CD4-positive, alpha-beta T cell treated with Interleukin-6 at 100 ng/mL for 8 hours (primary cell): ENCODE measurements at places on chromosomes 13 and 19.

DNA sequence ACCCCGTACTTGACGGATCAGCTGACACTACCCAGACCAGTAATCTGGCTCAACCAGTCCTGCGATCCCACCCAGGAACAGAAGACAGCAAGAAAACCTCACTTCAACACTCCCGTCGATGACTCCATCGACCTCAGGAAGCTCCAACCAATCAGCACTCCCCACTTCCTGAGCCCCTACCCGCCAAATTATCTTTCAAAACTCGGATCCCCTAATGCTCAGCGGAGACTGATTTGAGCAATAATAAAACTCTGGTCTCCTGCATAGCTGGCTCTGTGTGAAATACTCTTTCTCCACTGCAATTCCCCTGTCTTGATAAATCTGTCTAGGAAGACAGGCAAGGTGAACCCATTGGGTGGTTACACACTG, 1.2 kb downstream of the LSM4 start:
- peak; percentile 24 for DNase-seq

- DNase-seq: no peak
Measured at GRCh38 chr19:52221831-52222375, 32.1 kb downstream of the PPP2R1A start.

DNA sequence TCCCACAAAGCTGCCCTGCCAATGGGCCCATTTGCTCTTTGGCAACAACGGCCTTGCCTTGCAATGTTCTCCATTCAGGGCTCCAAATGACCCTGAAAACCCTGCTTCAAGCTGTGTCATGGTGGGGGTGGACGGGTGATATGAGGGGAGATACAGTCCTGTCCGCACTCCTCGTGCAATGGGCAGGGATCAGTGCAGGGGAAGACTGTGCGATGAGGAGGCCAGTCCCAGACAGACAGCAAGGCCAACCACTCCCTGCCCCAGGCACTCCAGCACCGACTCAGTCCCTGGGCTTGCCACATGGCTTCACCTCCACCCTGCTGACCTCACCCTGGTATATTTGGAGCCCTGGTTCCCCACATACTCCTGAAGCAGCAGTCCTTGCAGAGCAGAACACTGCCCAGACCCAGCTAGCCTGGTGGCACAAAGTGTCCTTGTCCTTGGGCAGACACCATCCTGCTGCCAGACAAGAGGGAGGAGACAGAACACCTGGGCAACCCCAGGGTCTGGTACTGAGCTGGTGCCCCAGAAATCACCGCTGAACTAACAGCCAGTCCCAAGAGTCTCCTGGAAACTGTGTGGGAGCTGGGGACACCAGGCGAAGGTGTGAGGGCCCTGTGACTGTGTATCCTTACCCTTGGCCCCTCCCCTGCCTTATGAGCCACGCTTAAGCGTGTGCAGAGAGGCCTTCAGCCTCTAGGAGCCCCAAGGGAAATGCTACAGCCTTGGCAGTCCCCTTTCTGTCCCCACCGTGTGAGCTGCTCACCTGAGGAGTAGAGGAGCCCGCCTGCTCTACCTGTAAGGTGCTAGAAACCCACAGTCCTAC, 9.1 kb upstream of the SLC35E1 start:
- DNase-seq: no peak

- no peak for DNase-seq
Measured at GRCh38 chr19:17751912-17752273, 616 bp downstream of the FCHO1 start.

DNA sequence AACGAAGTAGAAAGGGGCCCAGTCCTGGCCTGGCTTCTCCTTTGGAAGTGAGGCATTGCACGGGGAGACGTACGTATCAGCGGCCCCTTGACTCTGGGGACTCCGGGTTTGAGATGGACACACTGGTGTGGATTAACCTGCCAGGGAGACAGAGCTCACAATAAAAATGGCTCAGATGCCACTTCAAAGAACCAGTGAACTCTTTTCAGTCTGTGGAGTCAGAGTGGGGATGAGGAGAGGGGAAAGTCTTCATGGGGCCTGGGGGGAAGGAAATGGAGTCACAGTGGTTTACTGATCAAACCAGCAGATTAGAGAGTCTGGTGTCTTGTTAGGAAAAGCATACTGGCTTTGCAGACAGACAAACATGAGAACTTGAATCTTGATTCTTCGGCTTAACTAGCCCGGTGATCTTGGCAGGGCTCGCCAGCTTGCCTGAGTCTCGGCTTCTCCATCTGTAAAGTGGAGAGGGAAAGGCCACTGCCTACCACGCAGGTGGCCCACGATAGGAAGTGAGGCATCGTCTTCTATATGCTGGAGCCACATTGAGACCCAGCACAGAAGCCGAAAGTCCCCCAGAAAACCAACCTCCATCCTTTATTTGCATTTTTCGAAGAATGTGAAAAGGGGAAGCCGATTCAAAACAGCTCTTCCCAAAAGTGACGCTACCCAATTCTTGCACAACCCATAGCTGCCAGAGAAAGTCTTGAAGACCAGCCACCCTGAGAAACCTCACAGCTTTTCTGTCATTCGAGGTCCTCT, at the start of gene FFAR1:
TSS of gene FFAR1 (plus strand) at position 732 of the 759 bp plus-strand sequence. CDS start 3,650 bp downstream, outside the sequence.
- DNase-seq: peak; percentile 55

- no peak for DNase-seq
Measured at GRCh38 chr19:33432446-33433170, 59.1 kb downstream of the CEBPG start.

GRCh38 chr13:108597943-108598342, 31.5 kb upstream of the MYO16 start:
- no peak for DNase-seq

- no peak for DNase-seq
Measured at GRCh38 chr13:86933676-86934075, 737.5 kb upstream of the SLITRK5 start.

DNA sequence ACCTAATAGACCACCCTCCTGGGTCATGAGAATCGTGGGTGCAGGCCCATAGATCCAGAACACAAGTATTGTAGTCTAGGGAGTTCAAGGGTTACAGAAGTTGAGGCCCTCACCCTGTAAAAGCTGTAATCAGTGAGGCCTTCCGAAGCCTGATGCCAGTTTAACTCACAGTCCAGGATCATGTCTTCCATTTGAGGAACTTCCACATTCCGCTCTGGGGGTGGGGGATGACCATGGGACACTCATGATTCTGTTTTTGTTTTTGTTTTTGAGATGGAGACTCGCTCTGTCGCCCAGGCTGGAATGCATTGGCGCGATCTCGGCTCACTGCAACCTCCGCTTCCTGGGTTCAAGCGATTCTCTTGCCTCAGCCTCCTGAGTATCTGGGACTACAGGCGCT, 1.7 kb upstream of the RASIP1 start:
- no peak for DNase-seq

DNA sequence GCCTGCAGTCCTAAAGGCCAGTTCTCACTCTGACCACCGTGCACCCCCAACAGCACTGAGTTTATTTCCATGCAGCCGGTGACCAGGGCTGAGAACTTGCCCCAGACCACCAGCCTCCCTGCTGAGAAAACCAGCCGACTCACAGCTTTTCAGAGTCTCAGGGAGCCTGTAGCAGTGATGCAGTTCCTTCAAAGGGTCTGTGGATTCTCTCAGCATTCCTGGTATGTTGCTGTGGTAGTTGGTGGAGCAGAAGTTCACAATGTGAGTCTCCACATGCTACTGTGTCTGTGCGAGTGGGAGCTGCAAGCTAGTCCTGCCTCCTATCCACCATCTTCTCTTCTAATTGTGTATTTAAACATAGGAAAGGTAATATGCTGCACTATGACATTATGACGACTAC, 254.9 kb upstream of the KLF12 start:
- no peak for DNase-seq

- DNase-seq: no peak
Measured at GRCh38 chr13:77810430-77810829, 108.2 kb downstream of the EDNRB start.

GRCh38 chr19:55346725-55347441, 7.2 kb downstream of the KMT5C start:
- no peak for DNase-seq

- DNase-seq: no peak
Measured at GRCh38 chr13:112255550-112256120, 120.5 kb upstream of the SPACA7 start.

GRCh38 chr19:35295792-35296462, 4.0 kb downstream of the MAG start:
- peak; percentile 36 for DNase-seq

GRCh38 chr13:37788346-37788745, 81.2 kb downstream of the TRPC4 start:
- no peak for DNase-seq

DNA sequence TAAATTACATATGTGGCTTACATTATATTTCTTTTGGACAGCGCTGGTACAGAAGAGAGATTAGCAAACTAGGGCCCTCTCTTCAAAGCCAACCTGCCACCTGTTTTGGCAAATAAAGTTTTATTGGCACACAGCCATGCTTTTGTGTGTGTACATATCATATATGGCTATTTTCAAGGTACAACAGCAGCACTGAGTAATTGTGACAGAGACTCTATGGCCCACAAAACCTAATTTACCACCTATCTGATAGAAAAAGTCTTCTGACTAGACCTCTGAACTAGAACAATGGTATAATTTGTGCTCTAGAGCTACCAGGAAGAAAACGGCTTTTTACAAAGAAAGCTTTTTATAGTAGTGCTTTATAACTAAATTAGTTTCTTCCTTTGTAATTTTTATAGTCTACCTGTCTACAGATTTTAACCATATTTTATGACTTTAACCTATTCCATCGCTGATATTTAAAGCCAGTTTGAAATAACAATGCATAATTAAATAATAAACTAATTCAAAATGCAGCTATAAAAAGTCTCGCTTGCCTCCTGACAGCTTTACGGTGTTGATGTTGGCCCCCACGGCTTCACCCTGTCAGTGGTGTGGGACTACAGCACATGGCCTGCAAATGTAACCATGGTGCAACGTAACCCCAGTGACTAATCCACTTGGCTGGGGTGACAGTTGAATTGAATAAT, 17.7 kb upstream of the DPY19L3 start:
- no peak for DNase-seq

- no peak for DNase-seq
Measured at GRCh38 chr13:21966014-21966413, 295.1 kb downstream of the FGF9 start.
